ENCODE measurements at places on chromosomes 11 and 22.

DNA sequence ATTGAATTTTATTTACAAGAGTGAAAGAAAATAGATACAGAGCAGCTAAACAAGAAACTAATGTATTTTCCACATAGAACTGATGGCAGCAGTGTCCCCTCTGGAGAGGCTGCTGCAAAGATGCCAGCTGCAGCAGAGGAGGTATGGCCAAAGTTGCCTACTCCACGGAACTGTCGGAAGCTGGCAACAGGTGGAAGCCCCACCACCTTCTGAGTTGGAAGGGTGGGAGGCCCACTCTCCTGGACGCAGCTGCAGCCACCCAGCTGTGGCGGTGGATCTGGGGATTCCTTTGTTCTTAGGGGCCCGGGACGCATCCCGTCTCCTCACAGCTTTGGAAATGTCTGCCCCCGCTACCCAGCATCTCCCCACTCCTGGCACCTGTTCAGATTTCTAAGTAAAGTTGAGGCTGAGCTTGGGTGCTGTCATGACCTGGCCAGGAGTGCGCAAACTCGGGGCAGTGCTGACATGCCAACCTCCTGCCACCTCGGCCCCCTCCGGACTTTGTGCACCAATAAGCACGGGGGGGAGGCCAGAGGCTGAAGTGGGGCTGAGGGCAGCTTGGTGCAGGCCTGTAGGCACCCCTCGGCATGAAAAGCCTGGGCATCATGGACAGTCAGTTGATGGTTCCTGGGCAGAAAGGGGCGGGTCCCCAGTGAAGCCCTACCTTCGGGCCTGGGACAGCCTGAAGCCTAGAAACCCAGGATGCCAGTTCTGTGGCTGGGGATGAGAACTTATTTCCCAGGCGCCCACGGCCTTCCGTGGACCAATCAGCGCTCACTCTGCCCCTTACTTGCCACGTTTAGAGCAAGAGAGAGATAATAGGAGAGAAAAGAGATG is 1071.4 kb downstream of the JRKL start:
- DNase-seq = no peak

GRCh38 chr11:69641681-69642548 is 959 bp downstream of the CCND1 start:
- no peak for DNase-seq

DNA sequence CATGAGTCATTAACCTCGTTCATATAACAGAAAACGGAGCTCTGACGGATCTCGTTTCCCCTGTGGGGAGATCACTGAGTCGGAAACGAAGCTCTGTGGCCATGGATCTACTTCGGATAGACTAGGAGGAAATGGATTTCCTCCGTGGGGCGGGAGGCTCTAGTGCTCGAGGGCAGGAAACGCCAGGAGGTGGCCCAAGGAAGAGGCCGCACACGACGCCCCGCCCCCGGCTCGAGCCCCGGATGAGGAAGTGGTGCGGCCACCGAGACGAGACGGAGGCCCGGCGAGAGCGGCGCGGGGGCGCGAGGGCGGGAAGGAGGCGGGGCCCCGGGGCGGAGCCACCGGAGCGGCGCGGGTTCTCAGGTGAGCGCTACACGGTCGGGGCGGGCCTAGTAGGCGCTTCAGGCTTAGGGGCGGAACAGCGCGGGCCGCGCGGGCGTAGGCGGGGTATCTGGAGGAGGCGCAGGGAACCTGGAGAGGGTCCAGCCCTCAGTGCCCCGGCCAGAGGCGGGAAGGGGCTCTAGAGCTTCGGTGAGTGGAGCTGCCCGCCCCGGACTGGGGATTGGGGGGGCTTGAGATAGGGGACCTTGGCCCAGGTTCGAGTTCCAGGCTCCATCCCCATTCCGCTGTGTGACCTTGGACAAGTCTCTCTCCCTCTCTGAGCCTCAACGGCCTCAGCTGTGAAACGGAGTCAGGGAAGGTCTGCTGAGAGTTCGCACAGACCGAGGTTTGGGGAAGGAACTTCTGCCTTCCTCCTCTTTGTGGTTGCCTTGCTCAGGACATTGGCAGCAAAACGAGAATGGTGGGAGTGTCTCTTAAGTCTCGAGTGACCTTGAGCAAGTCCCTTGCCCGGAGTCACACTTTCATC is at the start of gene DEPDC5:
Gene DEPDC5 (plus strand): TSS at position 386 of the 868 bp plus-strand sequence. CDS start 903 bp downstream, outside the sequence.
- peak; percentile 80 for DNase-seq

DNA sequence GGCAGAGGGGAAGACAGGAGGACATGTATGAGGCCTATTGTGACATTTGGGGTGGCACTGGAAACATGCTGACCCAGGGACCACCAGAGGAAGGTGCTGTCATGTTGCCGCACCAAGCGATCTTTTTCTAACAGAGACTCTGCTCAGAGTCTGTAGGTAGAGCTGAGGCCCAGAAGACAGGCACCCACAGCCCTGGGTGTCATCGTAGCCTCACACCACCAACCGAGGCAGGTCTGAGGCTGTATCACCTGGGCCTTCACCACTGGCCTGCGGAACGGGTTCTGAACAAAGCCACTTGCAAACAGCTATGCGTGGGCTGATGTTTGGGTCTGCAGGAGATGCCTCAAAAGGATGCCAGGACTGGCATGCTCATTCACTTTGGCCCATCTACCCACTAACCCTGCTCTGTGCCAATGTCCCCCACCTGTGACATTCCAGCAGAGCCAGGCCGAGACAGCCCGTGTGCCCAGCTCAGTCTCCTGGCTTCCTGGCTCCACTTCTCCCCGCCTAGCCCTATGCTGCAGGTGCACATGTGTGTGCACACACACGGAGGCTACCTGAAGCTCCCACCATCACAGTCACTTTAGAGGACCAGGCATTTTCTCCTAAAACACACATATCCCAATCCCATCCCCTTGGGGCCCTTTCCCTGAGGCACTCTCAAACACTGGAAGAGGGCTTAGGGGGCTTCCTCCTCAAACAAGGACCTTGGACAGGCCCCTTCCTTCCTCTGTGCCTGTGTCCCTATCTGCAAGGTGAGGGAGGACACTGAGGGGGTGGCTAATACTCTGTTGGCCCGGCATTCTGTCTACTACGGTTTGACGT is 3.6 kb downstream of the TRIM29 start:
- no peak for DNase-seq

DNA sequence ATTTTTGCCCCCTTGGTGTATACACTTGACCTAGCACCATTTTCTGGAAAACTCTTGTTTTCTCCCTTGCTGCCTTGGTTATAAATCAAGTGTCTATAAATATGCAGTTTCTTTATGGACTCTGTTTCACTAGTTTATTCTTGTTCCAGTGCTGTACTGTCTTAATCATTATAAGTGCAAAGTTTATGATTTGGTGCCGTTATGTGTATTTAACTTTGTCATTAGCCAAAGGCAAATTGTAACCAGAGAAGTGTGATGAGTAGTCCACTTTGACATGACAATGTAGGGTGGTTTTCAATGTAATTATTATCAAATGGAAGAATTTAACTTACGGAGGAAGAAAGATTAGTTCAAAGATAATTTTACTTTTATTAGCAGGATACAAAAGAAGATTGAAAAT is 40.3 kb downstream of the SPECC1L start:
- DNase-seq = no peak

DNA sequence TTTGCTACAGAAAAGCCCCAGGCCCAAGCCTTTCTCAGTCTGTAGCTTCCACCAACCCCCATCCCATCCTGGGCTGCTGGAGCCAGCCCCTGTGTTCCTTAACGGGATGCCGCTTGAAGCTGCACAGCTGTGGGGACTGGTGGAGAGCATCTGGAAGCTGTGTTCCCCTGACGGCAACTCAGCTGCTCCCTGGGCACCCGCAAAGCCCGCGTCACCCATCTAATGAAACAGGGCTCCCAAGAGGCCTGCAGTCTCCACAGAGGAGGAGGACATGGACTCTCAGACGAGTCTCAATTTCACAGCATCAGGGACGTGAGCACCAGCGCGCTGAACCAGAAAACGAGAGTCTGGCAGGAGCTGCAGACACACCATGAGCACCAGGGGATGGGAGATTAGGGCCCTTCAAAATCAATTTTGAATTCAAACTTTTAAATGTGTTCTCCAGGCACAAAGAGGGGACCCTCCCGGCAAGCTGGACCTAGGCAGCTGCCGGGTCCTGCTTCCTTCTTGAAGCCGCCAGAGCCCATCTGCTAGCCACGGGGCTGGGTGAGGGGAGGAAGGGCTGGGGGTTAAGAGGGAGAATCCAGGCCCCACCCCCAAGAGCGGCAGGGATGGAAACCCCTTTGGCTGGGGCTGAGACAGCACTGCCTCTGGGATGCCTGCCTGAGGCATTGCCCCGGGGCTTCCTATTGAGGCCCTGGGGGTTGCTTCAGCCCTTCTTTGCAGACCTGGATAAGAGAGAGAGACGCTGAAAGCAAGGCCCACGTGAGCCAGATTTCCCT is 21.0 kb downstream of the LMO1 start:
- DNase-seq = no peak

- DNase-seq = no peak
These were observed 125.6 kb upstream of the BLID start for GRCh38 chr11:122241566-122241965.

- peak; percentile 79 for DNase-seq
These were observed 390 bp upstream of the CKAP5 start for GRCh38 chr11:46846510-46846830.
